ENCODE measurements at places on chromosomes 2 and 18. TPM values are rescaled to one million over a fixed set of nuclear protein-coding genes. Genes with fewer than 3 reads are reported as not detected.

Gene SMAD2
- polyA plus RNA-seq: 68.4 TPM

Gene VRK2
- 66.3 TPM for polyA plus RNA-seq

Gene SOWAHC
- polyA plus RNA-seq: 0.73 TPM

Gene ATG9A
- polyA plus RNA-seq: 20.2 TPM

Gene RAX
- not detected for polyA plus RNA-seq

Gene NCKAP5
- 0.05 TPM for polyA plus RNA-seq

Gene PCARE
- polyA plus RNA-seq: not detected

Gene IL1F10
- not detected for polyA plus RNA-seq

Gene VIT
- polyA plus RNA-seq: not detected

Gene COLEC11
- not detected for polyA plus RNA-seq

Gene PSMG2
- polyA plus RNA-seq: 174 TPM

GRCh38 chr2:240205348-240205747, 64.9 kb upstream of the OTOS start:
- no peak for DNase-seq

DNA sequence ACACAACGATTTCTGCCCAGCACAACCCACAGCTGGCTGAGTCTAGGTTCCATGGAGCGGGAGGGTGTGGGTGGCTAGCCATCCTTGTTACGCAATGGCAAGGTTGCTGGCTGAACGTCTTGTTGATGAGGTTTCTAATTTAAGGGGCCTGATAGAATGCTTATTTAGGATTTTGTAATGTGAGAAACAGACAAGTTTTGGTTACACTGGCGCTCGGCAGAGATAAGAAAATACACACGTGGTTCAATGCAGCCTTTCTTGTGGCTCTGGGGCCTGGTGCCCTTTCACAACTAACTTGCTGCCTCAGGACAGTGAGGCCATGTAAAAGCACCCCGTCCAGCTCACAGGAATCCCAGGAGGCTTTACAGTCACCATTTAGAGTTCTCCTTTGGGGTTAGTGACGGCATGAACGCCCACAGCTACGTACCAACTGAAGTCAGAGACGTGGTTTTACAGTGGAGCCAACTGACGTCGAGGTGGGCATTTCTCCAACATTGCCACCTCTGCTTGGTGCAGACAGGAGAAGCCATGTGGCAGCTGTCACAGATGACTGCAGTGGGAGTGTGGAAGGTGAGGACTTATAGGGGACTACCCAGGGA, 29.7 kb upstream of the PIEZO2 start:
- no peak for DNase-seq

- no peak for DNase-seq
Measured at GRCh38 chr2:235679471-235679870, 185.6 kb downstream of the AGAP1 start.

- no peak for DNase-seq
Measured at GRCh38 chr2:201858281-201859184, 52.2 kb downstream of the CDK15 start.

GRCh38 chr2:181573140-181573736, 83.7 kb downstream of the CERKL start:
- DNase-seq: no peak

- no peak for DNase-seq
Measured at GRCh38 chr2:38632980-38633379, 30.3 kb upstream of the HNRNPLL start.

DNA sequence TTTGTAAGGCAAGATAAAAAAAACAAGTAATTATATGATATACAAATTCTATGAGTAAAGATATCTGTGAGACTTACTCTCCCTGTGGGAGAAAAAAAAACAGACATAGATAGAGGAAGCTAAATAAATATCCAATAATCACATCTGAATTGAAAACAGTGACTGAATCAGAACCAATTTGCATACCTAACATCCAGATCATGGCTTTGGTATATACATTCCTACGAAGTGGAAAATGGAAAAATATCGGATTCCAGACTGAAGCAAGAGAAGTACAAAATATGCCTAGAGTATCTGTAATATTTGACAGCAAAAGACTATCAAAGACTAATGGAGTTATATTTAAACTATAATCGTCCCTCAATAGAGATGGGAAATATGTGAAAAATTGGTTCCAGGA, 1108.1 kb upstream of the CHAC2 start:
- no peak for DNase-seq

- DNase-seq: no peak
Measured at GRCh38 chr2:150232321-150232720, 255.1 kb downstream of the RND3 start.

DNA sequence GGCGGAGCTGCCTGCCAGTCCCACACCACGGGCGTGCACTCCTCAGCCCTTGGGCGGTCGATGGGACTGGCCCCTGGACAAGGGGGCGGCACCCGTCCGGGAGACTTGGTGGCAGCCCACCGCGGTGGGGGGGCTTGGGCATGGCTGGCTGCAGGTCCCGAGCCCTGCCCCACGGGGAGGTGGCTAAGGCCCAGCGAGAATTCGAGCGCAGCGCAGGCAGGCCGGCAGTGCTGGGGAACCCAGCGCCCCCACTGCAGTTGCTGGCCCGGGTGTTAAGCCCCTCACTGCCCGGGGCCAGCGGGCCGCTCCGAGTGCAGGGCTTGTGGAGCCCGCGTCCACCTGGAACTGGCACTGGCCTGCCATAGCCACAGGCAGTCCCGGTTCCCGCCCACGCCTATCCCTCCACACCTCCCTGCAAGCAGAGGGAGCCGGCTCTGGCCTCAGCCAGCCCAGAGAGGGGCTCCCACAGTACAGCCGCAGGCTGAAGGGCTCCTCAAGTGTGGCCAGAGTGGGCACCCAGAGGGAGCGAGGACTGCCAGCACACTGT, 742.9 kb upstream of the DDX18 start:
- DNase-seq: no peak

DNA sequence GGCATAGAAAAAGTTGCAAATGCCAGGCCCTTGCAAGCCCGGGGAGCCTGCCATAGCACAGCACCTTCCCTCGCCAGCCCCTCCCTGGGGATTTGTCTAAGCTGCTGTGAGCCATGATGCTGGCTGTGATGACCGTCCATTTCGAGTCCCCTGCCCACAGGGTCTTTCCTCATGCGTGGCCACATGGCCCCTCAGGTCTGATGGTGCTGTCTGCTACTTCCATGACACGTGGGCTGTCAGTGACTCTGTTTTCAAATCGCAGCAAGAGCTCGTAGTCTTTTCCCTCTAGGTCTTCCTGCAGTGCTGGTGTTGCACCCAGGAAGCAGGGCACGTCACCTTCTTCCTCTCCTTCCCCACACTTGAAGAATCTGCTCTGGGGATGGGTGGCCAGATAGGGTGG, 15.5 kb upstream of the GNAL start:
- DNase-seq: no peak

DNA sequence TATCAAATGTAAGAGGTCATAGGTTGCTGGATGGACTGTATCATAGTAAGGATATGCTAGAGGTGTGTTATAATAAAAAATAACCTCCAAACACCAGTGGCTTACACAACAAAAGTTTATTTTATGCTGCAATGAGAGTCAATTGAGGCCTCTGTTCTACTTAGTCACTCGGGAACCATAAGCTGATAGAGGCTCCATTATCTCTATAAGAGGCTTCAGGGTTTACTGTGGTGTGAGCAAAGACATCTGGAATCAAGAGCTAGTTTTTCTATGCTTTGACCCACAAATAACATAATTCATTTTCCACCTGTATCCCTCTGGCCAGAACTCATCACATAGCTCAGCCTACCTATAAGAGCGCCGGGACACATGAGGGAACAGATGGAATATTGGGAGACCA, 47.5 kb upstream of the NEMP2 start:
- DNase-seq: no peak

DNA sequence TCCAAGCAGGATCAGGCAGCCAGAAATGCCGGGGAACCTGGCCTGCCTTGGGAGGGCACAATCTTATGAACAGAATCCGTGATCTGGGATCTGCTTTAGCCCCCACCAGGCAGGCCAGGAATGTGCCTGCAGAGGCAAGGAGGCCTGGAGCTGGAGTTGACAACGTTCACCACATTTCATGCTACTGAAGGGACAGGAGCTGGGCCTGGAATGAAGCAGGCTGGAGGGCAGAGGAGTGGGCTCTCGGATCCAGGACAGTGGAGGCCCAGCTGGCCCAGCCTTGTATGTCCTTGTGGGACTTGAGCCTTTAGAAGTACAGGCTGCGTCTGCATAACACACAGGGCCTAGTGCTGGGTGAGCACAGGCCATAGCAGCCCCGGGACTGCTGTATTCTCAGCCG, 91.8 kb downstream of the KLHL29 start:
- DNase-seq: no peak

DNA sequence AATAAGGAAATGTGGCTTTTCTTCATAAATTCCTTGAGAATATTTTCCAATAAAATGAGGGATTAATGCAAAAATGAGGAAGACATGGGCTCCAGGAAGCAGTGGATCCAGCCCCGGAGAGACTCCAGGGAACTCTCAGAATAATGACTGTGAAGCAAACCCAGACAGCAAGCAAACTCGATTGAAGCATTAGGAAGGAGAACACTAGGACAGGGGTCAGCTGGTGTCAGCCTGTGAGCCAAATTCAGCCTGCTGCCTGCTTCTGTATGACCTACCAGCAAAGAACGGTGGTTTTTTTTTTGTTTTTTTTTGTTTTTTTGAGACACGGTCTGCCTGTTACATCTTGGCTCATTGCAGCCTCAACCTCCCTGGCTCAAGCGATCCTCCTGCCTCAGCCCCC, 274.3 kb upstream of the FBXO11 start:
- no peak for DNase-seq

- DNase-seq: no peak
Measured at GRCh38 chr2:138090330-138090729, 126.1 kb downstream of the HNMT start.

GRCh38 chr2:180871649-180872048, 108.8 kb upstream of the UBE2E3 start:
- DNase-seq: no peak

DNA sequence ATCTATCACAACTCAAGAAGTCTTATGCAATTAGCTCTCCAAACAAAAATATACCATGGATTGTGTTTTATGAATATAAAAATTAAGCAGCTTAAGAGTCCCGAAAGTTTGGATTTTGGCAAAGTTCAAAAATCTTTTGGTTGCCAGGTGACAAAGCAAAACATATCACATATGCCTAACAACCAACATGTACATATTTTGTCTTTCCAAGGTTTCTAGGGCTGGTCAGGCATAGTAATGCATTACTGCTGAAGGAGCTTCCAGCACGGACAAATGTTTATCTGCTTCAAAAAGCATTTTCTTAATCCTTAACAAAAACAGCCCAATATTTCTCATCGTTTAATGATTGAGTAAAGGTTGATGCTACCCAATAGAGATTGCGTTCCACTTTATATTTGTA, 1327.1 kb upstream of the ZEB2 start:
- DNase-seq: no peak

GRCh38 chr18:43001821-43002220, 113.7 kb downstream of the RIT2 start:
- no peak for DNase-seq

DNA sequence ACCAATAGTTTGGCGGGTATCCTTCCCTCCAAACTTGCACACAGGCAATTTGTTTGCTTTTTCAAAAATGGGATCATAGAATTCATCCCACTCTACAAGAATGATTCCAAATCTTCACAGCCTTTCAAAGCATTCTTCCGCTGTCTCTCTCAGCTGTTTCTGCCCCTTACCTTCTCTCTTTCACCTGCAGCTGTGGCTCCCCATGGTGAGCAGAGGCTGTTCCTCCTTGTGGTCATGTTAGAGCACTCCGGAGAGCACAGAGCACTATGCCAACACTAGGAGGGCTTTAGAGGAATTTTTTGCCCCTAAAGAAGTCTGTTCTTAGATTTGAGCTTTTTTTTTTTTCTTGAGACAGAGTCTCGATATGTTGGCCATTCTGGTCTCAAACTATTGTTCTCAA, 30.4 kb downstream of the MTHFD2 start:
- DNase-seq: no peak

GRCh38 chr2:68438455-68439303, 28.4 kb downstream of the FBXO48 start:
- DNase-seq: no peak

DNA sequence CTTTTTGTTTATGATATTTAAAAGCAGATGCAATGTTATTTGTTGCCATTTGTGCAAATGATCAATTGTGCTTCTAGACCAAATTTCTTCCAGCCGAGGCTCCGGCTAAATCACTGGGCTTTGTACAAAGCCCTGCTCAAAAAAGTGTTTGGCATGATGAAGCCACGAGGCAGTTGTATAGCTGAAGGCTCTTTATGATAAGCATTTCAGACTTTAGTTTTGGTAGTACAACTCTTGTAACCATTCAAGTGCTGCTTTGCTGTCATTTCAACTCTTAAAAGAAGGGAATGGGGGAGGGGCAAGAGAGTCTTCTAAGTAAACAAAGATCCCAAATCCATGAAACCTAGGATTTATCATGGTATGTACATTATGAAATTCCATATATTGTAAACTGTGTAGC, 3.3 kb upstream of the ZNF532 start:
- DNase-seq: no peak

DNA sequence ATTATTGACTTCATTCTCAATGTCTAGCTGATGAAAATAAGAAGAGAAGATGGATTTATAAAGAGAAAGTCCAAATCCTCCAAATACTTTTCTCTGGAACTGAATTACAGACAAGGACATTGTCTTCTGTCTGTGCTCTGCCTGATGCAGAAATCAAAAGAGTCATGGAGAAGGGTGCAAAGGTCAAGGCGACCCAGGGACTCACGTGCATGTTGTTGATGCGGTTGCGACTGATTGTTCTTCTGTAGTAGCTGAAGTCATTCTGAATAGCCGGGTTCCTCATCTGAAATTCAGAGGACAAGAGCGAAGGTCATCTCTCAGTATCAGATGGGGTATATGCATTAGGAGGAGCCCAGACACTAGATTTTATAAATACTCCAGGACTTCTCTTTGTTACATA, 104.4 kb downstream of the CYRIA start:
- no peak for DNase-seq

- no peak for DNase-seq
Measured at GRCh38 chr2:214180071-214180470, 230.8 kb upstream of the VWC2L start.

GRCh38 chr2:176126929-176127773, 2.4 kb upstream of the HOXD8 start:
- no peak for DNase-seq

- DNase-seq: peak; percentile 71
Measured at GRCh38 chr18:44709307-44710126, 28.8 kb downstream of the SETBP1 start.

DNA sequence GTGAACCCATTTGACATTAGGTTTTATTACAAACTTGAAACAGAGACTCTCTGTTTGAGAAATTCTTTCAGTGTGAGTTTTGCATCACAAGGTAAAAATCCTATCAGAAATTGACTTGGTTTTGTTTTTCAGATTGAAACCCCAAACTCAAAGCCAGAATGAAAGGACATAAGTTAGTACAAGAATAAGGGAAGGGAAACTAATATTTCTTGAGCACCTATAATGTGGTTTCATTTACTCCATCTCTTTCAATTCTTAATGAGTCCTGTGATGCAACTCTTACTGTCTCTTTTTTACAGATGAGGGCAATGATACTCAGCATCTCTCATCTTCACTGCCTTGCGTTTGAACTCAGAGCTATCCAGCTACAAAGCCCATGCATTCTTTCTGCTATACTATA, 210.0 kb upstream of the SIX3 start:
- peak; percentile 58 for DNase-seq
